ENCODE measurements at places on chromosomes 1 and 21.

DNA sequence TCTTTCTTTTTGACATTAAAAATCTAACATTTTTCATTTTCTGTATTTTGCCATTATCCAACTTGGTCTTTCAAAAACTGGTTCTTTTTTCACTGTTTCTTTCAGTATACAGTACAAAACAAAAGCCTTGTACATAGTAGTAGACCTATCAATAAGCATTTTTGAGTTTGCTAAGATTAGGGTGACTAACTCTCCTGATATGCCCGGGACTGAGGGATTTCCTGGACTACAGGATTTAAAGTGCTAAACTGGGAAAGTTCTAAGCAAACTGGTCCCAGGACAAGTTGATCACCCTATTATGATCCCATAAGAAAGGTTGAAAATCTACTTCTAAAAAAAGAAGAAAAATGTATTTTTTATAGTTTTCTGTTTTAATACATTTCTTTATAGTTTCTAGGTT lies 120.9 kb downstream of the USP25 start:
- no peak for DNase-seq

DNA sequence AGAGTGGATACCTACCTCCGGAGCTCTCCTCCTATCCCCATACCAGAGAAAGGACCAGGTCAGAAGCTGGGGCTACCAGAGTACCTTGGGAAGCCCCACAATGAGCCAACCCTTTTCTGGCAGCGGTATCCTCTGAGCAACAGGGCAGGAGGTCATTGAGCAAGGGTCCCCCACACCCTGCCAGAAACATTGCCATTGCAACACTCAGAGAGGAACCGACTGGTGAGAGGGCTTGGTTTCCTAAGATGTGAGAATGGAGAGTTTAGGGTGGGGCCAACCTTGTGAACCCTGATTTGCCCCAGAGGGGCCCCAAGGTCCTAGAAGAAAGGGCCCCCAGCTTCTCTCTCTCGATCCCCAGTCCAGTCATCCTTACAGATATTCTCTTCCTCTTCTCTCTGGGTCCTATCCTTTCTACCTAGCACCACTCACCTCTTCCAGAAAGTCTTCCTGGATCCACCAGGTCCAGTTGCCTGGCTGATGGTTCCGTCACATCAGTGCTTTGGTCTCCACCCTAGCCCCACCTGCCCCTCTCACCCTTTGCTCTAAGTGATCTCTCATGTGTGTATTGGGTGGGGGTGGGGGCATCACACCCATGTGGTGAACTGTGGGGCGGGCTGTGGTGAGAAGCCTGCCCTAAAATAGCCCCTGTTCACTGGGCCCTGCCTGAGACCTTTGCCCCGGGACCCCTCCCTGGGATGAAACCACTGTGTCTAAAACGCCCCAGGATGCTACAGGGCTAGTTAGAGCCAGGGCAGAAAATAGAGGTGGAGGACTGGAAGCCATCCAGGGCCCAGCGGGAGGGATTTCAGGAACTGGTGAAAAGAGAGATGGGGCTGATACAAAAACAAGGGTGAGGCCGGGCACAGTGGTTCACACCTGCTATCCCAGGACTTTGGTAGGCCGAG lies 8.7 kb downstream of the FGR start:
- peak; percentile 61 for DNase-seq

- DNase-seq: no peak
Measured at GRCh38 chr21:45423968-45424853, 19.2 kb downstream of the COL18A1 start.

DNA sequence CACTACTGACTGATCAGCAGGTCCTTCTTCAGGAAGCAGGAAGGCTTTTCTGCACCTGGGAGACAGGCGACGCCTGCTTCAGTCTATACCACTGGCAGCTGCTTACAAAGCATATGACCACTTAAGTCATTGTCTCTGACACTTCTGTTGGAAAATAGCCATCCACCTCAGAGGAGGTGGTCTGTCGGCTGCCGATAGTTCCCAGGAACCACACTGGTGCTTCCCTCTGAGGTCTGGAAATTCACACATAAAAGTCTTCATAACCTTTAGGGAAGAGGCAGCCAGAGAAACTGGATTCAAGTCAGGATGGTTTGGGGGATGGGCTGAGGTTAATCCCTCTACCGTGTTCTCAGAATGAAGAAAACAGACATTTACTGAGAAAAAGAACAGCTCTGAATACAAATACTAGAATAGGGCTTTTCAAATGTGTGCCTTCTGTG lies 15.6 kb upstream of the SRP9 start:
- DNase-seq: no peak

DNA sequence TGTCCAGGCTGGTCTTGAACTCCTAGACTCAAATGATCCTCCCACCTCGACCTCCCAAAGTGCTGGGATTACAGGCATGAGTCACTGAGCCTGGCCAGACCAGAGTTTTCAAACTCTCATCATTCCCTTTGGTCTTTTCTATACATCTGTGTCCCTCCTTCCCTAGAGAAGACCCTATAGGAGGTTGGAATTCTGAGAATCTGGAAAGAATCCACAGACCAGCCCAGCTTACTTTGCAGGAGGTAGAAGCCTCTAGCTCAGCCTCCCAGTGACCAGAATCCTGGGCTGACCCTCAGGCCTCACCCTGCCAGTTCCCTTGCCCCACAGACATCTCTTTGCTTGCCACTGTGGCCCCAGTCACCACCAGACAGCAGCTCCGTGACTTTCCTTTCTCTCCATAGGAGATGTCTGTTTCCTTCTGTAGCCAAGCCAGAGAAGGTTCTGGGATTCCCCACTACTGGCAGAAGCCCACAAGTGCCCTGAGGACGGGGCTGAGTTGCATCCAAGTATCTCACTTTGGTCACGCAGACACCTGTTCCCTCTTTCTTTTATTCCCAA lies 34.7 kb upstream of the KHDRBS1 start:
- no peak for DNase-seq

- DNase-seq: no peak
Measured at GRCh38 chr1:36178471-36179219, 22.7 kb downstream of the MAP7D1 start.

- no peak for DNase-seq
Measured at GRCh38 chr1:41768583-41768982, 150.1 kb downstream of the HIVEP3 start.

DNA sequence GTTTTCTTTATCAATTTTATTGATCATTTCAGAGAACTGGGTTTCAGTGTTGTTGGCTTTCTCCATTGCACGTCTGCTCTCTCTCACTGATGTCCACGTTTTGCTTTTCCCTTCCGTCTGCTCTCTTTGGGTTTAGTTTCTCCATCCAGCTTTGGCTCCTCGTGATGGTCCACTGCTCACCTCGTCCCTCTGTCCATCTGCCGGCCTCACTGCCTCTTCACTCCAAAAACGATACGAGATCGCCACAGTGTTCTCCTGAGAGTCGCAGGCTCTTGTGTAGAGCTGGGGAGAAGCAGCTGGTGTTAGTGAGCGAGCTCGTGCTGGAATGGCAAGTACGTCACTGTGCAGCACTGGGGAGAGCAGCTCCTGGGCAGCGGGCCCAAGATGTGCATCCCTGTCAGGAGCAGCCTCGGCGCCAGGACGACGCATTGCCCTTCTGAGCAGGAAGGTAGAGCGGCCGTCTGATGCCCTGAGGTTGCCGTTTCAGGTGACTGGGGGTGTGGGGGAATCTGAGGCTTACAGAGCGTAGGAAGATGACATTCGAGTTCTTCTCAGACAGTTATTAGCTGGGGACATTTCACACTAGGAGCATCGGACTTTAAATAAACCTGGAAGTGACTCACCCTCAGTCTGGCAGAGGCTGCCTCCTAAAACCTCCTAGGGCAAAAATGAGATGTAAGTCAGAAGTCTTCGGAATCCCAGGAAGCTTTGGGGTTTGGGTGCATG lies 31.4 kb upstream of the PCBP3 start:
- DNase-seq: no peak

DNA sequence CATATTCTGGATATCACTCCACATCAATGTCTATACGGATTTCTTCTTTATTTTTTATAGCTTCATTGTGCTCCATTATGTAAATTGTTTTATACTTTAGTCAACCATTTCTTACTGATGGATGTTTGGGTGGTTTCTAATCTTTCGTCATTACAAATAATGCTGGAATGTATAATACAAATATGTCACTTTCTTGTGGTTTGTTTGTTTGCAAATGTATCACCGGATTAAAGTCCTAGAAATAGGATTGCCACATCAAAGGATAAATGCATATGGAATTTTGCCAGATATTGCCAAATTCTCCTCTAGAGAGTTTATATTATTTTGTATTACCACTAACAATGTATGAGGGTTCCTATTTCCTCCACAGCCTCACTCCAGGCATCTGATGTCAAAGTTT lies 48.7 kb upstream of the PRDM2 start:
- DNase-seq: no peak

DNA sequence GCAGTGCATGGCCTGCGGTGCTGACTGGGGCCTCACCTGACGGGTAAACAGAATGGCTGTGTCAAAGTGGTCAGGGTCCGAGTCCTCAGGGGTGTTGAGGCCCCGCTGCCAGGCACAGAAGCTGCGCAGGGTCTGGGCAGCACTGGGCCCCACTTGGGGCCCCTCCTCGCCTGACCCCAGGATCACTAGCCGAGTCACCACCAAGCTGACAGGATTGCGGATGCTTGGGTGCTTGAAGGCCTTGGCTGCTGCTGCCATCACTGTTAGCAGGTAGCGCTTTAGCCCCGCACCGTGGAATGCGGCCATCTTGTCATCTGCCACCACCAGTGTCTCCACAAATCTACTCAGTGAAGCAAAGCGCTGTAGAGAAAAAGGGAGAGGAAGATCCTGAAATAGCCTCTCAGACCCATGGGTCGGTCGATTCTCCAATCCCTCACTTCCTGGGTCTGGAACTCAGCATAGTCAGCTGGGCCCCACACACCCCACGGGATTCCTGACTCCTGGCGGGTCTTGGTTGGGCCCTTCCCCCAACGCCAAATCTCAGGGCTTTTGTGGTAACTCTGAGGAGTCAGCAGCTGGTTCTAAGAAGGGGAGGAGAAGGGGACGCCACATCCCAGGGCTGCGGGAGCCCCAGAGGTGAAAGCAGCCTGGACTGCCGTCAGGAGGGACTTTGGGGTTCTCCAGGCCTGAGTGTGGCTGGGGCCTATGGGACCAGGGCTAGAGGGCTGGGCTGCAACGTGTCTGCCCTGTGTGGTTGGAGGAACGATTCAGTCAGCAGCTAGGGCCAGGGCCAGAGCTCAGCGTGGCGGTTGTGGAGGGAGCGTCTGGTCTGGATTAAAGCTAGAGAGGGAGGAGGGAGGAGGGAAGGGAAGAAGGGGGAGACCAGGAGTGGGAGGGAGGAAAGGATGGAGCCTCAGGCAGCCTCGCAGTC lies 2.1 kb downstream of the ADAMTS4 start:
- no peak for DNase-seq

GRCh38 chr1:66393586-66394287 lies 140.2 kb upstream of the SGIP1 start:
- DNase-seq: no peak

GRCh38 chr1:19723874-19724273 lies 59.2 kb downstream of the HTR6 start:
- DNase-seq: no peak

GRCh38 chr1:197485790-197486189 lies 217.7 kb downstream of the CRB1 start:
- DNase-seq: no peak

GRCh38 chr1:218414060-218414728 lies 69.1 kb downstream of the TGFB2 start:
- DNase-seq: no peak

- DNase-seq: no peak
Measured at GRCh38 chr1:35390600-35391494, 122.3 kb downstream of the ZMYM4 start.

DNA sequence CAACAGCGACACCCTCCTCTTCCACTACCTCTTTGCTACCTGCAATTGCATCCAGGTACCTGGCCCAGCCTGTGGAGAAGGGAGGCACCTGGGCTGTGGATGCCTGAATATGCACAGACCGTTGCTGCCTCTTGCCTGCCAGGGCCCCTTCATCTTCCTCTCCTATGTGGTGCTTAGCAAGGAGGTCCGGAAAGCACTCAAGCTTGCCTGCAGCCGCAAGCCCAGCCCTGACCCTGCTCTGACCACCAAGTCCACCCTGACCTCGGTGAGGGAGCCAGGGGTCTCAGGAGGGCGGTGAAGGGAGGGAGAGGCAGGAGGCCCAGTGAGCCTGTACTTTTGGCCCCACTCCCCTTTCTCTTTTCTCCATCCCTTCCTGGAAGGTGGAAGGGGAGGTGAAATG lies 11.5 kb downstream of the PSRC1 start:
- DNase-seq: no peak

DNA sequence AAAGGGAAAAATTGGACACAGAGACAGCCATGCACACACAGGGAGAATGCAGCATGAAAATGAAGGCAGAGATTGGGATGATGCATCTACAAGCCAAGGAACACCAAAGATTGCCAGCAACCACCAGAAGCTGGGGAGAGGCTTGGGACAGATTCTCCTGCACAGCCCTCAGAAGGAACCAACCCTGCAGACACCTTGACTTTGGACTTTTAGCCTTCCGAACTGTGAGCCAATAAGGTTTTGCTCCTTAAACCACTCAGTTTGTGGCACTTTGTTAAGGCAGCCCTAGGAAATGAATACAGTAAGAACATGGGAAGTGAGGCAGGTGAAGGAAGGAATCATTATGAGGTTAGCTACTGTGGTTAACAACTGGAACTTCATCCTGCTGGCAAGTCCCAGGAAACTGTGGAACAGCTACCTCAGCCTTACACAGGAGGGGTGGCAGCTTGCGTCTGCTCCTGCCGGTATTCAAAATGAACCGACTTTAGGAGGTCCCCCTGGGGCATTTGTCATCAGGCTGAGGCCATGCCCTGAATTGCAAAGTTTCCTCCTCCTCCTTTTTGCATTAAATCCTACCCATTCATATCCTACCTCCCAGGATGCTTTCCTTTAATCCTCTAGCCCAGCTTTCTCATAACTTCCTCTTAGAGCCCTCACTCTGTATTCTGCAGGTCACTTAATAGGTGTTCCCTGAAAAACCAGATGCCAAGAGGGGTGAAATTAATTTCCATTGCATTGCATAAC lies 15.4 kb downstream of the CD247 start:
- DNase-seq: no peak

GRCh38 chr1:51535006-51535592 lies 16.0 kb upstream of the EPS15 start:
- DNase-seq: peak; percentile 16

DNA sequence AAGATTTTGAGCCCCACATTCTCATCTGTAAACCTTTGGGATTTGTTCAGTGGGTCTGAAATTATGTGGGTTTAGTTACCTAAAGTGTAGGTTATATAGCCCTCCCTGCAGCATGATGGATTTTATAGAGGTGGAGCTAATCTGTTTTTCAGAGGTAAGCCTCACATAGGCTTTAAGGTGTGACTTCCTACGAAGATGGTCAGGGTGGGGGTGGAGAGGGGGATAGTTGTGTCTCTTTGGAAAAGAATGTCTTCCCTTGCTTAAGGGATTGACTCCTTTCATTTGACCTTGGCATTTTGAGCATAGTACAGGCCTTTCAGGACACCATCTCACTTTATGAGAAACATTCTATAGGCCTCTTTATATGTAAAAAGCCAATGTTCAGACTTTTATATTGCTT lies 3.4 kb downstream of the CACHD1 start:
- no peak for DNase-seq
